H4 (cell line): ENCODE measurements at places on chromosomes 3 and 15. TPM values are rescaled to one million over a fixed set of nuclear protein-coding genes. Genes with fewer than 3 reads are reported as not detected.

Gene ROPN1
- not detected in 2 replicates for total RNA-seq

Gene LCTL
- total RNA-seq: 0.06 and 0.10 TPM in 2 replicates

Gene SCG5
- 0.64 and 0.95 TPM in 2 replicates for total RNA-seq

GRCh38 chr3:15636028-15636709, 34.6 kb downstream of the BTD start:
- DNase-seq: peak; percentile 73

- DNase-seq: peak; percentile 40
Measured at GRCh38 chr3:171801738-171802589, 8.3 kb downstream of the PLD1 start.

- DNase-seq: peak; percentile 22
Measured at GRCh38 chr15:51286816-51287215, 51.6 kb downstream of the CYP19A1 start.

- DNase-seq: no peak
Measured at GRCh38 chr3:54709785-54710184, 218.1 kb downstream of the LRTM1 start.

DNA sequence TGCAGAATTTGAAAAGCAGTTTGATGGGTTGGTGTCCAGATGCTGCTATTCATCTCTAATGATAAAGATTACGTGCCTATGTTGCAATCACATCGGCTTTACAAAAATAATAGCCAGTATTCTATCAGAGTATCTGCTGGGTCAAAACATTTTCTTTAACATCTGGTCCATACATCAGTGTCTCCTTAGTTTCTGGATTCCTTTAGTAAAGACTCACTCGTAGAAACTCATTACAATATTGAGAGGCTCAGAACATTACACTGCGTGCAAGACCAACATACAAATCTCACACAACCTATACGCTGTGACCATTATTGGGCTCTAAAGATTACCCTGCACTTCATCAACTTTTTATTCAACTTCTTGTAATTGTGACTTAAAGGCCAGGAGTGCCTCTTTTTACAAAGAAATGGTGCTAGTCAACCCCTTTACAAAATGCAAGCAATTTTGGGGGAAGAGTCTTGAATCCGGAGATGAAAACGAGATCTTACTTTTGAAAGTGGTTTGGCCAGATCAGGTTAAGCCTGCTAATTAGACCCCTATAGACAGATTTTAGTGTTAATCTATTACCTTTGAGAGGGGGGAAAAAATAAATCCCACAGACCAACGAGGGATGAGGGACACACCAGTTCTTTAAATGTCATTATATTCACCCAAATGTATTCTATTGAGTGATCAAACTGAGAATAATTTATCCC, 2.9 kb downstream of the TRA2B start:
- DNase-seq: no peak
